Neural crest cell (in vitro differentiated cells): ENCODE measurements at places on chromosomes 2 and 18. TPM values are rescaled to one million over a fixed set of nuclear protein-coding genes. Genes with fewer than 3 reads are reported as not detected.
A peak's percentile ranks its signal among the peaks of the same experiment; 100 is the strongest.

DNA sequence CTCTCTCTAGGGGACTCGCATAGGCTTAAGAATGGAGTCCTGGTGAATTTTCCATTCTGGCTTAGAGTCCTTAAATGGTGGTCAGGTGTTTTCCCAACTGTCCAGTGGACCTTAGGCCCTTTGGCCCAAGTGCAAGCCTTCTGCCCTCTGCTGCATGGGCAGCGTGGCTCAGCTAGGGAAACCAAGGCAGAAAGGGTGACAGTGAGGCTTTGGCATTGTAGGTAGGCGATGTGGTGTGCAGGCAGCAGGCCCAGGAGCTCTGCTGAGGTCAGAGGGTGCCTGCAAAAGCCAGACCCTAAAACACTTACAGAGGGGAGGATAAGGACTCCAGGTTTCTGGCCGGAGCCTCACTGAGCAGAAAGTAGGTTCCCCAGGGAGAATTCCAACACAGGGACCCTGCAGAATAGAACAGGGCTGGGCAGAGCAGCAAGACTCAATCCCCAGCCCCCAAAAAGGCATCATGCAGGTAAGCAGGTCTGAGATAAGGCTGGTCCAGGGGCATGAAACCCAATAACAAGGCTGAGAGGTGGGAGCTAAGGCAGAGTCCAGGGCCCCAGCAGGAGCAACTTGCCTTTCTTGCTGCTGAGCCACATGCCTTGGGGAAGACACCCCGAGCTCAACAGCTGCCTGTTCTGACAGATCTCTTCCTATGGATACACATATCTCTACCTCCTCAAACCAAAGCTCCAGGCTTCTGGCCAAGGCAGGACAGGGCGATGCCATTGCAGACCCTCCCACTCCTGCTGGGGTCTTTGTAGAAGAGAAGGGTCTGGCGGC is 199.7 kb downstream of the TNS1 start:
- DNase-seq, result no peak
- no peak overlapping the region for H3K27ac ChIP-seq
- peaks cover 31% of the 10 kb centered on the region for H3K4me1 ChIP-seq
- H3K27me3 ChIP-seq, result peaks cover 3% of the 10 kb centered on the region
- no peaks in the 10 kb centered on the region for H3K36me3 ChIP-seq
- H3K4me3 ChIP-seq, result no peak overlapping the region

DNA sequence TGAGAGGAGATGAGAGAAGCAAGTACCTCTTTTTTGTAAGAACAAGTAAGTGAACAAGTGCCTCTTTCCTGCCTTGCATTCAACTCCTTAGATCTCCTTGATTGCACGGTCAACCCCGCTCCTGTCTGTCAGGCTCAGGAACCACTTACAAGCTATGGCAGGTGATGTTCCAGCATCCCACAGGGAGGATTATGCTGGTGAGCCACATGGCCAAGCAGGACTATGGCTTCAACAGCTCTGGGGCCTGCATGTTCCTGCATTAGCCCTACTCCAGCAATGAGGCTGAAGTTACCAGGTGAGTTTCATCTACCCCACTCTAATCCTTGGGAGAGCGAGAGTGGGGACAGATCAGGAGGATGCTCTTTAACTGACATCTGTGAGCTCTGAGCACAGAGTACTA is 29.5 kb downstream of the TTC32 start:
- peaks cover 18% of the 10 kb centered on the region for H3K27me3 ChIP-seq
- H3K36me3 ChIP-seq, result no peaks in the 10 kb centered on the region
- H3K27ac ChIP-seq, result no peak overlapping the region

DNA sequence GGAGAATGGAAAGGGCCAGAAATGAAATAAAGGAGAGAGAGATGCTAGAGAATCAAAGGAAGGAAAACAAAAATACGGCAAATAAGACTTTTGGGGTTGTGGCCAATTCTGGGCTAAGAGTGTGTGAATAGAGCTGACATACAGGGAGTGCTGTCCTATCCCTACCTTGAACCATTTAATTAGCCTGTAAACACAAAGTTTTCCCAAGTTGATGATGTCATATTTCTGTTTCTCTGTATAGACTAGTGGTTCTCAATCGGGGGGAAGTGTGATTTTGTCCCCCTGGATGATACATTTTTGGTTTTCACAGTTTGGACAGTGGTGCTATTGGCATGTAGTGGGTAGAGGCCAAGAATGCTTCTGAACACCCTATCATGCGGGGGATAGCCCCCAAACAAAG is 148.8 kb downstream of the ACTR3 start:
- no peak overlapping the region for H3K4me3 ChIP-seq
- H3K27ac ChIP-seq, result no peak overlapping the region
- H3K27me3 ChIP-seq, result no peaks in the 10 kb centered on the region

DNA sequence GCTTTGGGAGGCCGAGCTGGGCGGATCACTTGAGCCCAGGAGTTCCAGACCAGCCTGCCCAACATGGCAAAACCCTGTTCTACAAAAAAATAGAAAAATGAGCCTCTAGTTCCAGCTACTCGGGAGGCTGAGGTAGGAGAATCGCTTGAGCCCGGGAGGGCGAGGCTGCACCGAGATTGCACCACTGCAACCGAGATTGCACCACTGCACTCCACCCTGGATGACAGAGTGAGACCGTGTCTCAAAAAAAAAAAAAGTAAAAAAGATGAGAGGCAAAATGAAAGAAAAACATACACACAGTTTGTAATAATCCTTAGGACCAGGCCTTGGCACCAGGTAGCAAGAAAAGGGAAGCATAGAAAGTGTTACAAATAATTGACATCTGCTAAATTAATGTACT is 22.0 kb downstream of the RBM43 start:
- DNase-seq, result no peak
- H3K4me1 ChIP-seq, result peaks cover 13% of the 10 kb centered on the region
- no peak overlapping the region for H3K27ac ChIP-seq

DNA sequence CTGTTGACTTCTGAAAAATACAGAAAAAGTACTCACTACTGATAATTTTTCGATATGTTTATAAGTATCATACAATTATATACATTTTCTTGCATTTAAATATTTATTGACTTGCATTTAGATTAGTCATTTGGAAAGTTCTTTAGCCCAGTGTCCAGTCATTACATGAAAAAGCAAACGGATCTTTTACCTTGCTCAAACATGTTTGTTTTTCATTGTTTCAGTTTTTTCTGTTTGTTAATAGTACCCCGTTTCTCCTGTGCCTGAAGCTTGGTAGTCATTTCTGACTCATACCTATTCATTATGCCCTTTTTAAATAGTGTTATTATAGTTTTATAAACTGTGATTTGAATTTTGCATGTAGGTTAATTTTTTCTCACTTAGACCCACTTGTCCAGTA is 28.1 kb downstream of the CEP192 start:
- no peak overlapping the region for H3K4me3 ChIP-seq
- H3K27ac ChIP-seq, result no peak overlapping the region
- H3K36me3 ChIP-seq, result peaks cover 40% of the 10 kb centered on the region
- DNase-seq, result no peak
- no peaks in the 10 kb centered on the region for H3K4me1 ChIP-seq

DNA sequence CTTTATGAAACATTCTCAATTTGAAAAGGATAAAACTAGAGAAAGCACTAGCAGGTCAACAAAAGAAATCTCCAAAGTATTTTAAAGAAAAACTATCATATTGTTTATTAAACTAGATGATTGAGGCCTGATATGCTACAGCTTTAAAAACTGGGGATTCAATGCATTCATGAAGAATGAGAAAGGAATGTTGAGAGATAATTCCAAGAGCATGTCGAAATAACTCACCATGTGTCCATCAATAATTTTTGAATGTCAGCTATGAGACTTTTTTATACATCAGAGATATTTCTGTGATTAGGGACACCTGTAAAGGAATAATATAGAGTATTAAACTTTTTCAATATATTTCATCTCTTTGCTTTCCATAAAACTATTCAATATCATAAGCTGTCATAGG is 376.9 kb upstream of the REG3G start:
- H3K4me3 ChIP-seq, result no peak overlapping the region
- no peaks in the 10 kb centered on the region for H3K27me3 ChIP-seq
- no peak for DNase-seq
- no peak overlapping the region for H3K27ac ChIP-seq
- no peaks in the 10 kb centered on the region for H3K36me3 ChIP-seq

Gene MYO5B
- total RNA-seq, result 0.25 and 0.40 TPM in 2 replicates

Gene SEH1L
- 64.2 and 74.5 TPM in 2 replicates for total RNA-seq

Gene CYP27C1
- total RNA-seq, result 10.1 and 10.2 TPM in 2 replicates

GRCh38 chr2:37676274-37676673 is 4.8 kb upstream of the CDC42EP3 start:
- no peaks in the 10 kb centered on the region for H3K36me3 ChIP-seq
- no peak overlapping the region for H3K27ac ChIP-seq
- H3K4me3 ChIP-seq, result no peak overlapping the region
- no peaks in the 10 kb centered on the region for H3K27me3 ChIP-seq
- peaks cover 10% of the 10 kb centered on the region for H3K4me1 ChIP-seq

DNA sequence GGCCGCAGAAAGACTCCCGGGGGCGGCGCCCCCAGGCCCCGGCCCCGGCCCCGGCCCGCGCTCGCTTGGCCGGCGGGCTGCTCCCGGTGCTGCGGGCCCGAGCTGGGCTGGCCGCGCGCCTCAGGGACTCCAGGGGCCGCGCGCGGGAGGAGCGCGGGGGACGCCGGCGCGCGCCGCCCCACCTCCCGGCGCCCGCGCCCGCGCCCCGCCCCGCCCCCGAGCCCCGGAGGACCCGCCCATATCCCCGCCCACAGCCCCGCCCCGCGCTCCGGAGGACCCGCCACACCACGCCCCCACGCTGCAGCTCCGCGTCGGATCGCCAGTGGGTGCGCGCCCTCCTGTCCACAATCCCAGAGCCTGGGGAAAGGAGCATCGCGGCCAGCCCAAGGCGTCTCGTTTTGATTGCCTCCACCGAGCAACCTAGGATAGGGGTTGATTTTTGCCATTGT is at the start of gene PARD6G:
Gene PARD6G (minus strand): TSS at position 122 of the 449 bp plus-strand sequence. CDS start 166 bp downstream, outside the sequence.
- peak within 1 kb of the TSS; percentile 83 for H3K4me3 ChIP-seq
- no peaks in the 10 kb centered on the region for H3K27me3 ChIP-seq
- DNase-seq, result peak; percentile 77
- H3K4me1 ChIP-seq, result peaks cover 10% of the 10 kb centered on the region
- peak within 1 kb of the TSS; percentile 50 for H3K27ac ChIP-seq

Gene SERPINB3
- total RNA-seq, result not detected in 2 replicates

DNA sequence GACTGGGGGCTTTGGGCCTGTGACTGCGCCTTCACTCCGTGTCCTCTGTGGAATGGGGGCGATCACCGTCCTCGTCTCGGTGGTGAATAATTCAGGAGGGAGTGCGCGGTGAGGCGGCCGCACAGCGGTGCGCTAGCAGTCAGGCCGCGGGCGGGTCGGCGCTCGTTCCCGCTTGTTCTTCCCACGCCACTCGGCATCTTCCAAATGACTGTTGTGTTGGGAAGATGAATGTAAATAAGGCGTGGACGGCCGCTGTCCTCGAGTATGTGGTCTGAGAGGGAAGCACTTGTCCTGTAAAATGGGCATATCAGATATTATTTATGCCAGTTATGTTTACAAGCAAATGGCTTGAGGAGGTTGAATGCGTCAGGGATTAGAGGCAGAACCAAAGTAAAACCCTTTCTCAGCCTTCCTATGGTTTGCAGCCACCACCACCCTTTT is 608 bp upstream of the VPS4B start:
- no peak for DNase-seq
- H3K36me3 ChIP-seq, result no peaks in the 10 kb centered on the region
- H3K27me3 ChIP-seq, result peaks cover 17% of the 10 kb centered on the region
- H3K4me3 ChIP-seq, result peak overlapping the region; percentile 95
- H3K4me1 ChIP-seq, result peaks cover 25% of the 10 kb centered on the region

DNA sequence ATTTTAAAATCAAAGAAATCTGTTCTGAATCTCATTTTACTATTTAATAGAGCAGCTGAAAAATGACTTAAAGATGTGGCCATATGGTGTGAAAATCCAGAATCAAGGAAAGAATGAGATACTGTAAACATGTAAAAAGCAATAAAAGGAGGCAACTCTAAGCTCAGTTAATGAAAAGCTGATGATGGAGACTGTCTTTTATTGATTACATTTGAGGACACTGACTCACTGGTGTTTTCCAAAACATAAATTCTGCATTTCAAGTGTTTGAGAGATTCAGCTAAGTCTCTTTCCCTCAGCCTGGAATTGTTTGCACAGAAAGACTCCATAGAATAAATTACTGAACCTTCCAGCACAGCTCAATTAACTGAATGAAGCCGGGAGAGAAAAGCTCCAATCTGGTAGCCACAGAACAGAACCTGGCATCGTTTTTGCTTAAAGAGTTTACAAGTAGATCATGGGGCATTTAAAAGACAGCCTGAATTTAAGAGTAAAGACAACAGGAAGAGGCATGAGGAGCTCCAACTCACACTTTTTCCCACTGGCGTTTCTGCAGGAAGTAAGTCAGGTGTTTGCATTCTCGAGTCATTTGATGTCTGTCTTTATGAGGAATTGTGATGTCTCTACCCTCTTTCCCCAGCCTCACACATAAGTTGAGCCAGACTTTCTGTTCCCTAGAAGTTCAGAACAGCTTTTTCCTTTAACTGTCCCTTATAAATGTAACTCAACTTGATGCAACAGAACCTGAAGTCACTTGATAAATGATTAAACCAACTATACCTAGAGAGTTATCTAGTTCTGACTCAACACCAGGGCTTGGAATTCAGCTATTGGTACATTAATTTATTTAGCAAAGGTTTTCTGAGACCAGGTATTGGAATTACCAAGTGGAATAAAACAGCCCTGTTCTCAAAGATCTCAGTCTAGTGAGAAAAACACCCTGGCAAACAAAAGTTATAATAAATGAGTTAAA is 53.3 kb downstream of the FTCDNL1 start:
- DNase-seq, result no peak
- no peaks in the 10 kb centered on the region for H3K36me3 ChIP-seq
- H3K27ac ChIP-seq, result no peak overlapping the region
- no peak overlapping the region for H3K4me3 ChIP-seq
- peaks cover 22% of the 10 kb centered on the region for H3K4me1 ChIP-seq
- no peaks in the 10 kb centered on the region for H3K27me3 ChIP-seq

- no peak overlapping the region for H3K27ac ChIP-seq
- no peaks in the 10 kb centered on the region for H3K27me3 ChIP-seq
- peaks cover 42% of the 10 kb centered on the region for H3K4me1 ChIP-seq
- DNase-seq, result no peak
Observed at GRCh38 chr2:172056293-172056692, 29.0 kb upstream of the DLX1 start.

- no peak for DNase-seq
- H3K27me3 ChIP-seq, result peaks cover 32% of the 10 kb centered on the region
- H3K27ac ChIP-seq, result no peak overlapping the region
- H3K36me3 ChIP-seq, result peaks cover 4% of the 10 kb centered on the region
Observed at GRCh38 chr2:234671231-234671630, 174.3 kb upstream of the ARL4C start.

Gene CD8A
- 0.16 and 0.54 TPM in 2 replicates for total RNA-seq

GRCh38 chr18:37304012-37304680 is 261.5 kb downstream of the CELF4 start:
- H3K36me3 ChIP-seq, result no peaks in the 10 kb centered on the region
- H3K27ac ChIP-seq, result no peak overlapping the region
- H3K4me1 ChIP-seq, result peaks cover 13% of the 10 kb centered on the region
- H3K4me3 ChIP-seq, result no peak overlapping the region
- DNase-seq, result no peak

DNA sequence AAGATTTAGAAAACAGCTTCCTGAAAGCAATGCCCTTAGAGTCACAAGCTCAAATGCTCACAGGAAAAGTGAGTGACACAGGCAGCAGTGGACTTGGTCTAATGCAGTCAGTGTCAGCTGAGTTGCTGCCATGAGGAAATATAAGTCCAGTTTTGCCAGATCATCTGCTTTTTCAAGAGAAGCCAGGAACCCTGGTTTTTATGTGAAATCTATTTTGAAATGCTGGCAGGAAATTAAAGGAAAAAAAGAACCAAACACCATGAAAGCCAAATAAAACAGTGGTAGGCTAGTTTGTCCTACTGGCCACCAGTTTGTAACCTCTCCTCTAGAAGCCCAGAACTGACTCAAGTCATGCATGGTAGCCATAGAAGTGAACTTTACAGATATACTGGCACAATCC is 109.2 kb downstream of the THADA start:
- no peak overlapping the region for H3K27ac ChIP-seq
- DNase-seq, result no peak
- no peaks in the 10 kb centered on the region for H3K27me3 ChIP-seq
- no peaks in the 10 kb centered on the region for H3K36me3 ChIP-seq
- H3K4me1 ChIP-seq, result peaks cover 5% of the 10 kb centered on the region

Gene SLC14A1
- total RNA-seq, result not detected in 2 replicates

Gene POU3F3
- total RNA-seq, result 26.7 and 27.1 TPM in 2 replicates
